ENCODE measurements at places on chromosomes 3 and 15.

DNA sequence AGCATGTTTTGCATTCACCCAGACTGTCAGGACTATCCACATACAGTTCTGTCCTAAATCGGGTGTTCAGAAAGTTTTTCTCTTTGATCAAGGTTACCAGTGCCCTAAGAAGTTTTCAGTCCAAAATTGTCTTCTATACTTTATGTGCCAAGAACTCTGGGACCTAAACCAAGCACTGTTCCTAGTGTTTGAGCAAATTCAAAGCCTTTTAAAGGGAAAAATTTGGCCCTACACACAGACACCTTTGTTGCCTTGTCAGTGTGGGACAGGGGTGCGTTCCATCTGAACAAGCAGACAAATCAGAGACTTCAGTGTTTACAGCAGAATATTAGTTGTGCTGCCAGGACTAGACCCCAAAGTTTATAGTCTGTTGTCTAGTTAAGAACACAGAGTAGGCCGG is 50.6 kb downstream of the DGKG start:
- no peak for ATAC-seq

DNA sequence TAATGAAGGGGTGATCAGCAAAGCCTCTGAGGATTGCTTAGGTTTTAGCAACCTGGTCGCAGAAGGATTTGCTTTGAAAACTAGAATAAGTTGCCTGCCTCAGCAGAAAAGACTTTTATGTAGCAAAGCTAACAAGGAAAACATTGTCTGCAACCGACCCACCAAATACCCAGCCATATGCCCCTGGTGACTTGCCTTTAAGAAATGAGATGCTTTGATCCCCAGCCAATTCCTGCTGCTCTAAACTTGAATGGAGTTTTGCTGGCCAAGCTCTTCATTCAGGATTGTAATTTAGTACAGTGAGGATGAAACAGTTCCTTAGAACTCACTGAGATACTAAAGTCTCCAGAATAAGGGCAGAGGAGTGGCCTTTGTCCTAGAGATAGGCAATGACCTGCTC is 139.8 kb upstream of the PROK2 start:
- ATAC-seq = no peak

- no peak for ATAC-seq
Observed at GRCh38 chr3:189641776-189642175, 10.6 kb downstream of the TP63 start.

GRCh38 chr15:29942548-29942947 is 120.3 kb upstream of the TJP1 start:
- no peak for ATAC-seq

- no peak for ATAC-seq
Observed at GRCh38 chr3:186167646-186168395, 58.9 kb upstream of the ETV5 start.

GRCh38 chr3:85102781-85103180 is 144.0 kb downstream of the CADM2 start:
- ATAC-seq = no peak

GRCh38 chr15:78992416-78993256 is 47.8 kb upstream of the CTSH start:
- no peak for ATAC-seq

DNA sequence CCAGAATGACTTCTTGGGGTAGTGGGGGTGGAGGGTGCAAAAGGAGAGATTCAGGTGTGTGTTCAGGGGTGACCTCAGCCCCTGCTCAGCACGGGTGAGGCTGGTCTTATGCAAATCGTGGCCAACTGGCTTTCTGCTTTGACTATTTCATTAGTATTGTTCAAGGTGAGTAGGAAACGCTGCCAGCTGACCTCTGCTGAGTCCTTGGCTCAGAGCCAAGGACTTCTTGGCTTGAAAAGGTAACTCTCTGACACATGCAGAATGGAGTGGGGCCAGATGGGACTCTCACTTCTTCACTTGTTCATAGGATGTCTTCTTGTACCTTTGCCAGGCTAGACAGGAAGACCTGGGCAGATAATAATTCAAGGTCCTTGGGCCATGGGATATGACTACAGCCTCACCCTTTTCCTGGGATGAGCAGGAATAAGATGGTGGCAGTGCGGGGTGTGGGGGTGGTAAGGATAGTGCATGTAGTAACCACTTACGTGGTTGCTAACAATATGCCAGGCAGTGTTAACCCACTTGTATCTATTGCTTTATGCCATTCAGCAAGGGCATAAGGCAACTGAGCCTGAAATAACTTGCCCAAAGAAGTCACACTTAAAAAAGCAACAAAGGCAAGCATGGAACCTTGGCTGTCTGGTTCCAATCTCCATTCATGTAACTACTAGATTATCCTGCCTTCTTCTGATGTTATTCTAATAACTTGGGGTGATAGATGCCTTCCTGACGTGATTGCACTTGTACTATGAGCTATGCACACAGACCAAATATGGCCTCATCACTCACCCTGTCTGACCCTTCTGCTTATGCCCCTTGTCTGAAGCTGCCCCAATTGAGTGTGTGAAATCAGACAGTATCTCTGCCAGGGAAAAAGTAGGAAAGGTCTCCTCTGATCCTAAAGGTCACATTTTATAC is 193.1 kb downstream of the NR1D2 start:
- no peak for ATAC-seq

DNA sequence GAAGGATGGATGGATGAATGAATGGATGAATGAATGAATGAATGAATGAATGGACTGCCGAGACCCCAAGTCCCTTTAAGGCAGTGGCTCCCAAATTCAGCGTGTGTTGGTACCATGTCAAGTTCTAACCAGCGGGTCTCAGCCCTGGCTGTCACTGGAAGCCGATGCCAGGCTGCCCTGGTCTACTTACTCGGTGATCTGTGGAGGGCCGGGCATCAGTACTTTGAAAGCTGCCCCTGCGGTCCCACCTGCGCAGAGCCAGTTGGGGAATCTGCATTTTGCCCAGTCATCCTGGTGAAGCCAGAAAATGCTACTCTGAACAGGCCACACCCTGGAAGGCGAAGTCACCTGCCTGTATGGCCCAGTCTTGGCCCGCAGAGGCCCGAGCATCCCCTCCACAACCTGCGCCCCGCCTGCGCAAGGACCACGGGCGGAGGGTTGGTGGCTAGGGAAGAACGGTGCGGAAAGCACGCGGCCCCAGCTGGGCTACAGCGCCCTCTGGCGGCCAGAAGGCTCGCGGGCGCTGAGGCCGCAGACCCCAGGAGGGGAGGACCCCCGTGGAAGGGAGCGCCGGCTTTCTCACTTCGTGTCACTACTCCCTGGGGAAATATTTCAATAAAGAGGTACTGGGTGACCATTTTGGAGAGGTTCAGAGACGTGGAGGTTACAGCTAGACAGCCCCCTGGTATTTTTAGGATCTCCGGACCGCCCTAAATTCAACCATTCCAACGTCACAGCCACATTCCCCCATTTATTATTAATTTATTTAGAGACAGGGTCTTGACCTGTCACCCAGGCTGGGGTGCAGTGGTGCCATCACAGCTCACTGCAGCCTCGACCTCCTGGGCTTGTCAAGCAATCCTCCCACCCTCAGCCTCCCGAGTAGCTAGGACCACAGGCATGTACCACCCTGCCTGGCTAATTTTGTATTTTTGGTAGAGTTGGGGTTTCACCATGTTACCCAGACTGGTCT is 34.9 kb downstream of the PRKCD start:
- ATAC-seq = peak; percentile 52

GRCh38 chr15:75982468-75982867 is 29.8 kb downstream of the NRG4 start:
- no peak for ATAC-seq

GRCh38 chr3:82038556-82038955 is 277.1 kb upstream of the GBE1 start:
- ATAC-seq = no peak

GRCh38 chr3:99635348-99635747 is 3.0 kb upstream of the COL8A1 start:
- ATAC-seq = no peak

GRCh38 chr15:30984118-30984517 is 7.3 kb downstream of the MTMR10 start:
- ATAC-seq = no peak

DNA sequence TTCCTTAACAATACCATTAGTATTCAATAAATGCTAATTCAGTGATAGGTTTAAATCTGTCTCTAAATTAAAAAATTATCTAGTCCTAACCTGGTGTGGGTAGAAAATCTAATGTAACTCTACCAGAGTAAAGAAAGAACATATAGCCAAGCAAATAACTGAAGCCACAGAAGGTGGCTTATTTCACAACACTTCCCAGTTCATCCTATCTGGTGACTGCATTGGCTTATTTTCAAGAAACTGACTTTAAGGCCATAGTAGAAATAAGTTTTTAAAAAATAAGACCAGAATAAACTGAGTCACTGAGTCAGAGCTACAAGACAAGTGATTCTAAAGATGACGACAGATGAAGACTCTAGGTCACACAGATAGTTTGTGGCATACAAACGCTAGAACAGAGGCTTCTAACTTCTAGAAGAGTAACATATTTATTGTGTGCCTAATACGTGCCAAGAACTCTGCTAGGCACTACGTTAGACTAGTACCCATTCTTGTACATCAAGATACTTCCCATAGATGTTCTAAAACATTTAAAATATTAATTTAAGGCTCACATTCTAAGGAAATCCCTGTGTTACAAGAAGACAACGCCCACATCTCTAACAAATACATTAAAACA is 25.9 kb downstream of the TMCC1 start:
- no peak for ATAC-seq

DNA sequence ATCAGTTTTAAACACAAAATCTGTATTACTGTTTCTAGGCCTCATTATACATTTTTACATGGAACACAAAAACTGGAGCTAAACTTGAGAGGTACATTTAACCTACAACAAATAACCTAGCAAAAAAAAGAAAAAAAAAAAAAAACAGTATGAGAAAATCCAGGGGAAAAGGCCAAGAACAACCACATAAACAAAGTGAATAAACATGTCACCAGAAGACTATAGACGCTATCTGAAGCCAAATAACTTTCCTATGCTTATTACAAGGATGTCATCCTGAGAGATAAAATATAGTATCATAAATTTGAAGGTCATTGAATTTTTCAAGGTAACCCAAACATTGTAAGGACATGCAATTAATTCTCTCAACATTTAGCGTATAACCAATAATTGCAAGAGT is 911.6 kb downstream of the ROBO1 start:
- ATAC-seq = no peak

- ATAC-seq = no peak
Observed at GRCh38 chr3:31354373-31354772, 178.4 kb upstream of the STT3B start.

DNA sequence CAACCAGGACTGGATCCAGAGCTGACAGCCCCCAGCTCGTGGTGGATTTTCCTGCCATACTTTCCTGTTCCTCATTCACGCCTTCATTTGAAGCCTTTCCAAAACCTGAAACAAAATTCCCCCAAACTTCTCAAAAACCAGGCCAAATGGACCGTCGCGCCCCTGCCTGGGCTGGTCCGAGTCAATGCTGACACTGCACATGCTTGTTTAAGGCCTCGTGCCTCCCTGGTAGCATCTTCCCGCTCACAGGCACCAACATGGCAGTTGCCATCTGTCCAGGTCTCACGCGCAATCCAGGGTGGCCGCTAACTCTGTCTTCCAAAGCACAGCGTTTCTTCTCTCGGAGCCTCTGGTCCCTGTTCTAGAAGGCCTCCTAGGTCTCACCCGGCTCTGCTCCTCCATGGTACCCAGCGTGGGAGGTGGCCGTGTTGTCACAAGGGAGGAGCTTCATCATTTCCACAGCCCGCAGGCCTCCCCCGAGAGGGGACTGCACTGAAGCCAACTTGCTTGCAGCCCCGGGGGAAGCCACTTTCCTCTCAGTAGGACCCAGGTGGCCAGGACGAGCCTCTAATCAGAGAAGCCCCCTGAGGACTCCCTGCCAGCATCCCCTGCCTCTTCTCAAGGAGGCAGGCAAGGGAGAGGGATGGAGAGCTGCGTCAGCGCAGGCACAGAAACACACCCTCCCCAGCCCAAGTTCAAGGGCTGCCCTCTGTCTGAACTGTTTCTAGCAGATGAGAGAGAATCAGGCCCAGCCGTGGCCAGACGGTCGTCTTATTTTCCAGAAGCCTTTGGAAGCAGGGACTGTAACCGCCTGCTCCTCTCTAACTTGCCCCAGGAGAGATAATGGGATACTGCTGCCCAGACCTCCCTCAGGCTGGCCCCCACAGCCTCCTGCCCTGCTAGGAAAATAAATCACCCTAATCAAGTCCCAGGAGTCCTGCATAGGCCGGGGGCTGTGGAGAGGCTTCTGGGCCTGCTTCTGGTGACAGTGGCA is 152.8 kb upstream of the TLE3 start:
- no peak for ATAC-seq

DNA sequence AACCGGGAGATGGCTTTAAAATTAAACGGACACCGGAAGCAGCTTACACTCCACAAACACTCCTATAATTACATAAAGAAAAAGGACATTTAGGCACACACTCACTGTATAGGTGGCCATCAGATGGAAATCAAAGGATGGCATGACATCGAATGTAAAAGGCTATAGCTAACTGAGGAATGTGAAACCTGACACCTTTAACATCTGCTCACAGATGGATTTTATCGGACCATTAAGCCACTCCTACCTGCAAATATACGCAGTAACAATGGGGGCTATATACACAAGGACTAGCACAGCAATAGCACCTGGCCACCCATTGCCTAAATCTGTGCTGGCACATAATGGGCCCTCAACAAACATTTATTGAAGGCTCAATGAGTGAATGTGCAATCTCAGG is 14.5 kb upstream of the RBSN start:
- ATAC-seq = no peak

DNA sequence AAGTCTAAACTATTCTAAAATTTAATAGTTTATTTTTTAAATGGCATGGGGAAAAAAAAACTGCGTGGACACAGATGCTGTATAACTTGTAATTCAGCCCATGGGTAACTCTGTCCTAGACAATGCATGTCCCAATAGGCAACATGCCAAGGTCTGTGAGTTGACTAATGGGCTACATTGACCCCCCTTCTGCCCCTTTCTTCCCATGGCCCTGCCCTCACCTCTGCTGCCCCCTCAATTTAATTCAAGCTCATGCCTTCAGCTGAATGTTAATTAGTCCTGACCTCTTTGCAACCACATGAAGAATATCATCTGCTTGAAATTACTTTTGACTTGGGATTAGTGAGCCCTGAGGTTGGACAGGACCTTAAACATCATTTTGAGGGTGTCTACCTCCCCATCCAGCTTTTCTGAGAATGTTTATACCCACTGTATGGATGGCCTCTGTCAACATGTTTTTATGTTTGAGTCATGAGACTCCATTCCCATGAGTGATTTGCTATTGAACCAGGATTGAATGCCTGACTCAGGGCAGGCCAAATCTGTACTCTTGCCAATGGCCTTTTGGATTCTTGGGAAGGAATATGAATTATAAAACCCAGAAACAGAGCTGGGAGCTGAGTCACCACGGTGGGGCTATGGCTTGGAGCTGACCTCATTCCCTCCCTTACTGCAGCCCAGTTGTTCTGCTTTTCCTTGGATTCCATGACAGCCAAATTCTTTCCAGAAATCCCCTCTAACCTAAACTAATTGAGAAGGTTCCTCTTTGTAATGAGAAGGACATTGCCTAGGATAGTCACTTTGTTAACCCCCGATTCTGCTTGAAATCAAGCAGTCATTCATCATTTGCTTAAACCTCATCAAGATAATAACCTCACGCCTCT is 33.5 kb upstream of the PDE8A start:
- peak; percentile 66 for ATAC-seq

GRCh38 chr3:12303993-12304392 is 15.1 kb downstream of the PPARG start:
- no peak for ATAC-seq

- no peak for ATAC-seq
Observed at GRCh38 chr15:57500979-57501576, 90.6 kb upstream of the MYZAP start.

Data from gastroesophageal sphincter (tissue), 4 donors.